GM23248 (cell line): ENCODE measurements at places on chromosomes 1 and 21. TPM values are rescaled to one million over a fixed set of nuclear protein-coding genes. Genes with fewer than 3 reads are reported as not detected.

- no peak for DNase-seq
- no peak overlapping the region for H3K4me3 ChIP-seq
- no peaks in the 10 kb centered on the region for H3K27me3 ChIP-seq
- H3K4me1 ChIP-seq = no peaks in the 10 kb centered on the region
- no peaks in the 10 kb centered on the region for H3K36me3 ChIP-seq
Measured at GRCh38 chr1:4262665-4263064, 362.6 kb upstream of the C1orf174 start.

DNA sequence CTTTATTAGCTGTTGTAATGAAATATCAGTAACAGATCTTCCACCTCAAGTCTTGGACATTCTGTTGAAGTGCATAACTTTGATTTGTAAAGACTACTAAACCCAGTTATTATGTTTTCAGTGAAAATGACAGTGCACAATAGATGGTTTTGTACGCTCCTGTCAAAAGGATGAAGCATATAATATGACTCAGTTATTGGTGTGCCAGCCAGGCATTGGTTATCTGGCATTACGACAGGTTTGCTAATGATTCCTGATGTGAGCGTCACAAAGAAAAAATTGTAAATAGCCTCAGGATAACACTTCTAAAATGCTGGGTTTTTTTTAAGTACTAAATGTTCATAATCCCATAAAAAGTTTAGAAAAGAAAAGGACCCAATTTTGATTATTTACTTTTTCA, 147.9 kb downstream of the MAGI3 start:
- peak overlapping the region; percentile 66 for H3K27ac ChIP-seq
- peaks cover 83% of the 10 kb centered on the region for H3K4me1 ChIP-seq

GRCh38 chr1:14149431-14149830, 449.1 kb upstream of the KAZN start:
- no peak overlapping the region for H3K27ac ChIP-seq
- H3K27me3 ChIP-seq = no peaks in the 10 kb centered on the region
- H3K36me3 ChIP-seq = no peaks in the 10 kb centered on the region
- peak; percentile 16 for DNase-seq

Gene SPRR2A
- not detected in 2 replicates for total RNA-seq

DNA sequence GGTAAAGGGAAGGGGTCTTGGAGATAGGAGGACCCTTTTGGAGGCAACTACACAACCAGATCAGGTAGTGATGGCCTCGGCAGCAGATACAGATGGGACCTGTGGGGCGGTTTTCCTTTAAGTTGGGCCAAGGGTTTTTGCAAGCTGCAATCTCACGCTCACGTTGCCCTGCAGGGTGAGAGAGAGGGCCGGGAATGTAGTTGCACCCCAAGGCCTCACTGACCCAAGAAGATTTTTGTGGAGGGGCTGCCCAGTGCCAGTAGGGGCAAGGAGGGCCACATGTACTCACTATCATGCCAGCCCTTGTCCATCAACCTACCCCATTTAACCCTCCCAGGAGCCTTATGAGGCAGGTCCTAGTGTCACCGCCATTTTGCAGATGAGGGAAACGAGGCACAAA, 57.7 kb upstream of the SELENON start:
- no peak overlapping the region for H3K4me3 ChIP-seq
- no peak for DNase-seq
- H3K27ac ChIP-seq = no peak overlapping the region
- H3K27me3 ChIP-seq = no peaks in the 10 kb centered on the region

Gene SPRR1A
- not detected in 2 replicates for total RNA-seq

DNA sequence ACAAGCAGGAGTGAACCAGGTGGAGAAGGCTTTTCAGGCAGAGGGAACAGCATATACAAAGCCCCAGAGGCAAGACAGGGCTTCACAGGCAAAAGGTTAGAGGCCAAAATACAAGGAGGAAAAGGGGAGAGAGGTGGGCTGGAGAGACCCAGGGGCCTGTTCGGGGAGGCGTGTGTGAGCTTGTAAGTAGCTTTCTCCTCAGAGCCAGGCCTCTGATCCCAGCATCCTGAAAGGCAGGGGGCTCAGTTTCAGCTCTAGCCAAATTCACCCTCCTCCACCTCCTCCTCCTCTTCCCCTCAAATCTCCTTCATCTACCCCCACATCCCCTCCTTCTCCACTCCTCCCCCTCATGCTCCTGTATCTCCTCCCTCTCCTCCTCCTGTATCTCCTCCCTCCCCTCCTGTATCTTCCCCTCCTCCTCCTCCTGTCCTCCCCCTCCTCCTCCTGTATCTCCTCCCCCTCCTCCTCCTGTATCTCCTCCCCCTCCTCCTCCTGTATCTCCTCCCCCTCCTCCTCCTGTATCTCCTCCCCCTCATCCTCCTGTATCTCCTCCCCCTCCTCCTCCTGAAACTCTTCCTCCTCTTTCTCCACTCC, 148.6 kb downstream of the ST6GALNAC5 start:
- H3K27ac ChIP-seq = no peak overlapping the region
- H3K27me3 ChIP-seq = no peaks in the 10 kb centered on the region
- no peaks in the 10 kb centered on the region for H3K36me3 ChIP-seq
- no peak for DNase-seq
- H3K4me1 ChIP-seq = no peaks in the 10 kb centered on the region

- no peaks in the 10 kb centered on the region for H3K27me3 ChIP-seq
- H3K4me3 ChIP-seq = no peak overlapping the region
- no peak overlapping the region for H3K27ac ChIP-seq
- H3K4me1 ChIP-seq = no peaks in the 10 kb centered on the region
Measured at GRCh38 chr1:184811439-184812111, 56.9 kb upstream of the EDEM3 start.

DNA sequence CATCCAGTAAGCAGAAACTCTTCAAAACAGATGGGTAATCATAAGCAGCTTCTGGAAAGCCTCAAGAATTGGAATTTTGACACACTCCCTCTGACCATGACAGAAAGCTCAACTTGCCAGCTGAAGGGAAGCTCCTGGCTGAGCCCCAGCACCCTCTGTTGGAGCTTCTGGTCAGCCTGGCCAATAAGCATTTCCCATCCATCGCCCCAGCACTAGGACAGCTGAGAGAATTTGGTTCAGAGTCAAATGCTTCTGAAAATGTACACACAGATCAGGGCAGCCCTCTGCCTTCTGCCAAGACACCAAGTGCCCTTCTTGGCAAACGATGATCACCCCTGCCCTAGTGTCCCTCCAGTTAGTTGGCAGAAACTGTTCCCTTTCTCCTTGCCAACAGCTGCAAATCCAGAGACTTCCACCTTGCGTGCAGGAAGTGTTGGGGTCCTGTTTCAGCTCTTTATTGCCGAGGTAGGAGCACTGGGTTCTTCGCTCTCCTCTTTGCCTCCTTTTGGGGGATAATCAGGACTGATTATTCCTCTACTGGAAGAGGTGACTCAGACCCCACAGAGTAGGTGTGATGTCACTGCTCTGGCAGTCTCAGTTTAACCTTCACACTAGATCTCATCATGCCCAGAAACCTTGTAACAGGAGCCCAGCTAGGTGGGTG, 11.9 kb downstream of the PIGV start:
- H3K27me3 ChIP-seq = no peaks in the 10 kb centered on the region
- DNase-seq = peak; percentile 89
- peaks cover 20% of the 10 kb centered on the region for H3K4me1 ChIP-seq
- H3K4me3 ChIP-seq = peak overlapping the region; percentile 53
- H3K27ac ChIP-seq = peak overlapping the region; percentile 65

- DNase-seq = no peak
- H3K4me3 ChIP-seq = no peak overlapping the region
- no peaks in the 10 kb centered on the region for H3K36me3 ChIP-seq
- no peaks in the 10 kb centered on the region for H3K27me3 ChIP-seq
- H3K4me1 ChIP-seq = no peaks in the 10 kb centered on the region
- H3K27ac ChIP-seq = no peak overlapping the region
Measured at GRCh38 chr1:82806133-82806532, 1005.4 kb downstream of the ADGRL2 start.

- H3K36me3 ChIP-seq = no peaks in the 10 kb centered on the region
- no peak overlapping the region for H3K27ac ChIP-seq
- no peak for DNase-seq
Measured at GRCh38 chr1:198978523-198978922, 339.7 kb downstream of the PTPRC start.

DNA sequence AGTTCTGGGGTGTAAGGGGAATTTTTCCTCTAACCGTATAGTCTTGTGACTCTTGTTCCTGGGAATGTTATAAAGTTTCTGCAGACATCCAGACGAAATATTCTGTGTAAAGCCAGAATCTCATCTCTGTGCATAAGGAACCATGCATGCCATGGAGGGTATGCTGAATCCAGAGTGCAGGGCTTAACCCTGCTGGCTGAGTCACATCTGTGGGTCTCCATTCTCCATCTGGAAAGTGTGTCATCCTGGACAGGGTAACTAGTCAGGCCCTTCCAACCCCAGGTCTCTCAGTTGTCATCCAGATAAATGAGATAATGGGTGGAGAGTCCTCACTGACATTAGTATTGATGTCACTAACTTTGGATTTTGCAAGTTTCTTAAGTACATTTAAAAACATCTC, 48.8 kb downstream of the ATP5PO start:
- peaks cover 5% of the 10 kb centered on the region; the same call in 1 of the 2 replicates for H3K4me1 ChIP-seq
- no peaks in the 10 kb centered on the region for H3K36me3 ChIP-seq
- no peak overlapping the region for H3K4me3 ChIP-seq
- H3K27ac ChIP-seq = no peak overlapping the region

Gene ZDHHC18
- 11.6 and 12.8 TPM in 2 replicates for total RNA-seq

Gene RIPPLY3
- not detected in 2 replicates for total RNA-seq

- H3K27ac ChIP-seq = no peak overlapping the region
- H3K4me3 ChIP-seq = no peak overlapping the region
- peaks cover 11% of the 10 kb centered on the region; the same call in 1 of the 2 replicates for H3K36me3 ChIP-seq
- H3K4me1 ChIP-seq = no peaks in the 10 kb centered on the region
- no peaks in the 10 kb centered on the region for H3K27me3 ChIP-seq
Measured at GRCh38 chr21:37117204-37117603, 44.1 kb downstream of the TTC3 start.

Gene CDA
- total RNA-seq = 3.0 and 5.9 TPM in 2 replicates

Gene COL24A1
- total RNA-seq = 0.22 and 0.25 TPM in 2 replicates

- H3K27me3 ChIP-seq = no peaks in the 10 kb centered on the region
- DNase-seq = no peak
- H3K36me3 ChIP-seq = no peaks in the 10 kb centered on the region
- H3K27ac ChIP-seq = no peak overlapping the region
Measured at GRCh38 chr1:10250663-10251062, 40.3 kb downstream of the KIF1B start.

Gene PAPPA2
- total RNA-seq = 7.0 and 8.1 TPM in 2 replicates

Gene SERPINC1
- total RNA-seq = not detected in 2 replicates

Gene LRRC8C
- total RNA-seq = 5.7 and 7.3 TPM in 2 replicates

- DNase-seq = no peak
- H3K4me1 ChIP-seq = 0 out of 2 replicates have a peak, but pooled peaks cover 4% of the 10 kb centered on the region
- H3K36me3 ChIP-seq = no peaks in the 10 kb centered on the region
- no peak overlapping the region for H3K27ac ChIP-seq
- no peak overlapping the region for H3K4me3 ChIP-seq
- H3K27me3 ChIP-seq = no peaks in the 10 kb centered on the region
Measured at GRCh38 chr1:228110556-228110955, 1.5 kb upstream of the MRPL55 start.

Gene CD2
- not detected in 2 replicates for total RNA-seq

DNA sequence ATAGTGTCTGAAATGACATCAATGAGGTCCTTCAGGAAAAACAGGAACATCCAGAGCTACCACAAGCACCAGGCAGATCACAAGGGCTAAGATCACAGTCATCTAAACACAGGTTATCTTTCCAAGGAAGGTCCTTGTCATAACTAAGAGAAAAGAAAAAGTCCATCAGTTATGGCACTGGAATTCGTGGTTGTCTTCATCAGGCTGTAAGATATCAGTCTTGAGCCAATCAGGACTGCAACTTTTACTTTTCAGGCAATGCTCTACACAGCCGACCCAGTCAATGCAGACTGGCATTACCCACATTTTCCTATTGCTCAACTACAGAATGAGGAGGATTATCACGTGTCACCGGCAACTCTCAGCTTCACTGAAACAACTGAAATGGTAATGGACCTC, 26.4 kb downstream of the SORT1 start:
- DNase-seq = peak; percentile 93
- H3K4me1 ChIP-seq = peaks cover 49% of the 10 kb centered on the region
- no peaks in the 10 kb centered on the region for H3K27me3 ChIP-seq

GRCh38 chr1:231800108-231800507, 173.5 kb downstream of the DISC1 start:
- H3K27me3 ChIP-seq = no peaks in the 10 kb centered on the region
- H3K27ac ChIP-seq = no peak overlapping the region
- H3K36me3 ChIP-seq = no peaks in the 10 kb centered on the region
- H3K4me1 ChIP-seq = peaks cover 14% of the 10 kb centered on the region
- DNase-seq = peak; percentile 63
- H3K4me3 ChIP-seq = peak overlapping the region; percentile 46

GRCh38 chr1:157540852-157541251, 11.5 kb downstream of the FCRL5 start:
- peaks cover 12% of the 10 kb centered on the region for H3K27me3 ChIP-seq
- H3K4me3 ChIP-seq = no peak overlapping the region
- H3K4me1 ChIP-seq = 0 out of 2 replicates have a peak, but pooled peaks cover 8% of the 10 kb centered on the region

DNA sequence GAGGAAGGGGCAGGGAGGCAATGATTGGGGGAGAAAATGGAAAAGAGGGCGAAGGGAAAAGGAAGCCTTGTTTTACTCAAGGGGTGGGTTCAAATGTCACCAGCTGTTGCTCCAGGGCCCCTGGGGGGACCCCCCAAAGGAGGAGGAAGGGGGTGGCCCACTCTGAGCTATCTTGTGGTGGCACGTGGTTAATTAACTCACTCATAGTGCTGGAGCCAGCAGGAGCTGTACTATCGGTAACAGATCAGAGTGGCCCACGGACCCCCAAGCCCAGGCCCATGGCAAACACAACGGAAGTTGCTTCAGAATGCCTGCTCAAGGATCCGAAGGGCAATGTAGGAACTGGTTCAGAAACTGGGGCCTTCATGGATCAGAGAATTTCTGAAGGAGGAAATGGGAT, 7.2 kb downstream of the TFF2 start:
- H3K4me3 ChIP-seq = no peak overlapping the region
- no peaks in the 10 kb centered on the region for H3K36me3 ChIP-seq
- H3K27me3 ChIP-seq = no peaks in the 10 kb centered on the region
- no peak overlapping the region for H3K27ac ChIP-seq
- no peaks in the 10 kb centered on the region for H3K4me1 ChIP-seq

Gene RGS8
- not detected in 2 replicates for total RNA-seq

Gene OR10Z1
- not detected in 2 replicates for total RNA-seq

DNA sequence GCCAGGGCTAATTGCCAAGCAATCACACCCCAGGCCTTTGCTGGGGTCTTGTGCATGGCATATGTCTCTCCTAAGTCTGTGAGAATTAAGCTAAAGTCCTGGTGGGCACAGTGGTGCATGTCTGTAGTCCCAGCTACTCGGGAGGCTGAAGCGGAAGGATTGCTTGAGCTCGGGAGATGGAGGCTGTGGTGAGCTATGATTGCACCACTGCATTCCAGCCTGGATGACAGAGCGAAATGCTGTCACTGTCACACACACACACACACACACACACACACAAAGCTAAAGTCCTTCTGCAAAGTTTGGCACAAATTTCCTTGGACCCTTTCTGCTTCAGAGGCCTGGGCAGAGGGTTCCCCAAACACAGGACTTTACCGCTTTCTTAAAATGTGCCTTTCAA, 31.3 kb upstream of the DNAJC11 start:
- no peak overlapping the region for H3K4me3 ChIP-seq
- no peak for DNase-seq
- H3K27me3 ChIP-seq = no peaks in the 10 kb centered on the region

GRCh38 chr1:50603274-50604271, 180.3 kb upstream of the DMRTA2 start:
- peaks cover 13% of the 10 kb centered on the region for H3K4me1 ChIP-seq
- no peaks in the 10 kb centered on the region for H3K27me3 ChIP-seq
- H3K4me3 ChIP-seq = peak overlapping the region; percentile 8; the same call in 1 of the 2 replicates
- DNase-seq = peak; percentile 59
- H3K27ac ChIP-seq = no peak overlapping the region
